ENCODE measurements at places on chromosomes 5 and 9.

DNA sequence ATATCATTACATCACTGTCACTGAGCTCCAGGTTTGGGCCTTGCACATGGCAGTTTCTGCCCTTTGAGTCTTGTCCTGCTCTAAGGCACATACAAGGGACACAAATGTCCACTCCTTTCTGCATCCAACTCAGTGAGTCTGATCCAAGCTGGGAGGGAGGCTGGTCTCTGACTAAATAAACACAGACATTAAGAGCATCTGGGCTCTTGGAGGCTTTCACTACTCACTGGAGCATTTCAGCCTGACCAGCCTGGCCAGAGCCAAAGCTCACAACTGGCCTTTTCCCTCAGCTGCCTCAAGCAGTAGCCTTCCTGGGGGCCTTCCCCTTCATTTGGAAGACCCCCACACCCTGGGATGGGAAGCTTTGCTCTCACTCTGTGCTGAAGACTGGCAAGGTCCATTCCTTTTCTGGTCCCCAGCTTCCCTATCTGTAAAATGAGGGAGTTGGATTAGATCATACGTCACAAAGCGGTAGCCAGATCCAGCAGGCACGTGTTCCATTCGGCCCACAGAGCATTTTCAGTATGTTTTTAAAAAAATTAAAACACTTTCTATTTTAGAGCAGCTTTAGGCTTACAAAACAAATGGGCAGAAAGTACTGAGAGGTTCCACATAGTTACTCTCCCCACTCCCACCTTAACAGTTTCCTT lies 58.6 kb upstream of the XPA start:
- DNase-seq = no peak

DNA sequence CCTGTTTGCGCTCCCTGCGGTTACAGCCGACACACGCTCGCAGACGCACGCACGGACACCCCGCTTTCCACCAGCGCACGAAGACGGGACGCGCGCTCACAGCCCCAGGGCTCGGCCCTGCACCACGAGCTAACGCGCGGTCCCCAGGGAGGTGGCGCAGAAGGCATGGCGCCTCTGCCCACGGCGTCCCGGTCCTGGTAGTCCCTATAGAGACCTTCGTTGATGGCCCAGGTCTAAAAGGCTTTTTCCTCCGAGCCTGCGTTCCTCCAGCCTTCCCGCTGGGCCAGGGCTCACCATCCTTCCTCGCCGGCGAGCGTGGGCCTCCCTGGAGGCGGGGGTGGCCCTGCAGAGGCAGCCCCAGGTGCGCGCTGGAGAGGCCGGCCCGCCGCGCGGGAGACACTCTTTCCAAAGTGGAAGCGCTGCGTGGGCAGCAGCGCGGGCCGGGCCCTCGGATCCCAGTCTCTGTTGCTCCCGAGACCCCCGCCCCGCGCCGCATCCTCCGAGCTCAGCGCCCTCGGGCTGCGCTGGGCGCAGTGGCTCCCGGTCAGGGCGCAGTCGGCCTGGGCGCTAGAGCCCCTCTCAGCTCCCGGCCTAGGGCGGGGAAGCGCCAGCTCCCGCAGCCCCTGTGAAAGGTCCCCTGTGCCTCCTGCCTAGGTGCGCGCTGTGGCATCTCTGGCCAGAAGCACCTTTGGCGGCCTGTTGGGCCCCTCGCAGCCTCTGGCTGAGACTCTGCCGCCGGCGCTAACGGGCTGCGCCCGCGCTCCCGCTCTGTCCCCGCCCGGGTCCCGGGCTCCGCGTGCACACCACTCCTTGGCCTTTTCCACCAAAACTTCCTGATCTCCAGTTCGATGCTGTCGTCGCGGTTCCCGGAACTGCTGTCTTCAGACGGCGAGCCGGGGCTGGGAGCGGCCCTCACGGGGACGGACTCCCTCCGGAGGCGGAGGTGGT lies 31.9 kb upstream of the FANCC start:
- DNase-seq = no peak

- no peak for DNase-seq
These were observed 19.9 kb downstream of the NOTCH1 start for GRCh38 chr9:136525841-136526499.

DNA sequence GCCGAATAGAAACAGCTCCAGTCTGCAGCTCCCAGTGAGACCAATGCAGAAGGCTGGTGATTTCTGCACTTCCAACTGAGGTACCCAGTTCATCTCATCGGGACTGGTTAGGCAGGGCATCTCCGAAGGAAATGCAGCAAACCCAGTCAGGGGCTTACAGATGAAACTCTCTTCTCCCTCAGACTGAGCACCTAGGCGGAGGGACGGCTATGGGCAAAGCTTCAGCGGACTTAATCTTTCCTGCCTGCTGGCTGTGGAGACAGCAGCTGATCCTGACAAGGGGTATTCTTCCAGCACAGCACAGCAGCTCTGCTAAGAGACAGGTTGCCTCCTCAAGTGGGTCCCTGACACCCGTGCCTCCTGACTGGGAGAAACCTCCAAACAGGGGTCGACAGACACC lies 330.9 kb downstream of the DNAH5 start:
- DNase-seq = no peak

DNA sequence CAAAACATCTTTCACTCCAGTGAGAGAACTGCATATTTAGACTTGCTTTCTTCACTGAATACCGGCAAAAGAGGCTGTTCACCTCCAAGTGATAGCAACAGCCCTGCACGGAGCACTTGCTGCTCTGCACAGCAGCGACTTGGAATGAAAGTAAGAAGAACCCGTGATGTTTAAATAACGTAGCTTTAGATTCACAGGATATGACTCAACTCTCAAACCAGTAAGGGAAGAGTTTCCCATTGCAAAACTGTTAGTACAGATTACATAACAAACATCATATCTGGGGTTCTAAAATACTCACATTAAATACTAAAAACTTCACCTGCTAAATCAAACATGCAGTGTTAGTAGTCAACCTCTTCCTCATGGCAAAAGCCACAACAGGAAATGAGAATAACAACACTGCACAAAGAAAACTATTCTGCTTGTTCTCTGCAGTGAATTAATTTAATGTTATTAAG lies 203.4 kb downstream of the MCTP1 start:
- DNase-seq = no peak

- no peak for DNase-seq
These were observed 507 bp downstream of the RICTOR start for GRCh38 chr5:39073767-39074016.

DNA sequence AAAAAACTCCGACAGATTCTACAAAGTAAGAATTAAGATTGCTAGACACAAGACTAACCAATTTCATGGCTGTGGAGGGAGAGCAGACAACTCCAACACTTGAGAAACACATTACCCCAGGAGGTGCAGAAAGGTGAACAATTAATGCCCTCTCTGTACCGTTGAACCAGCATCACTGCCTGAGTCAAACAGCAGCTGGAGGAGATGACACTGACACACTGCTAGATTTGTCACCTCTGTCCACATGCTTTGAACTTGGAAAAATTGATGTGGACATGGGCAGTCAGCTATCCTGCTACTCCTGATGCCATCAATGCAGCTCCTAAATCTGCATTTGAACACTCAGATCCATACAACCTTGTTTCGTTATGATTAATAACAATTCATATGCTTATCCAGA lies 51.7 kb downstream of the GPBP1 start:
- no peak for DNase-seq

- DNase-seq = no peak
These were observed 45.8 kb downstream of the TMEM167A start for GRCh38 chr5:83031381-83031780.

DNA sequence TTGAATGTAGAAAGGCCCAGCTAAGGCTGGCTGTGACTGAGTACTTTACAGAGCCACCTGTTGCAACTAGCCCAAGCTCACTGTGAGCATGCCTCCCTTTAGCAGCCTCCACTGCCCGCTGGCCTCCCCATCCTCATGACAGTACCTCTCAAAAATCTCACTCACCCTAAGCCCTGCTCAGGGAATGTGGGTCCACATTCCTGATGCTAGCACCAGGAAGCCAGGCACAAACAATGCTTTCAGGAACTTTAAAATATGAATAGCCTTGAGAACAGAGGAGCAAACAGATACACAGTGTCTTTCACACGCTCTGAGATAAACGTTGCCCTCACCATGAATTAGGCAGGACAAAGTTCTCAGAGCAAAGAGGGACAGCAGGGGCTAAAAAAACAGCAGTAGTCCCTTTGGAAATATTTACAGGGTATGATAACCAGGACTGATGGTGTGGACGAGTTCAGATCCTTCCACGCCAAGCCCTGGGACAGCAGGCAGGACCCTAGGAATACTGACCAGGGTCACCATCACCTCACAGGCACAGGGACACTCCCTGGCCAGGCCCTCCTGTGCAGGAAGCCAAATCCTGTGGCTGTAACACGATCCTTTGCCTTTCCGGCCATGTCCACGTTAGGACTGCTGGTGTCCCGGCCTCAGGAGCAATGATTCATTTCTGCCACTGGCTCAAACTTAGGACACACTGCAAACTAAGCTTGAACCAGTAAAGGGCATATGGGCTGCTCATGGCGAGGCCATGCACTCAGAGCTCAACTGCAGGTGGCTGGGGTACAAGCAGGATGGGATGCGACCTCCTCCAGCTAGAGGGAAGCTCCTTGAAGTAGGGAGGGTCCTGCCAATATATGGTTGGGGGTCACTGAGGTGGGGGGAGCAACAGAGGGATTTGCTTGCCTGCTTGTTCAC lies 9.6 kb downstream of the ACSL6 start:
- no peak for DNase-seq

- no peak for DNase-seq
These were observed 44.3 kb upstream of the BARHL1 start for GRCh38 chr9:132538071-132538470.

GRCh38 chr9:126859111-126859510 lies 1.3 kb upstream of the ZBTB34 start:
- DNase-seq = no peak

DNA sequence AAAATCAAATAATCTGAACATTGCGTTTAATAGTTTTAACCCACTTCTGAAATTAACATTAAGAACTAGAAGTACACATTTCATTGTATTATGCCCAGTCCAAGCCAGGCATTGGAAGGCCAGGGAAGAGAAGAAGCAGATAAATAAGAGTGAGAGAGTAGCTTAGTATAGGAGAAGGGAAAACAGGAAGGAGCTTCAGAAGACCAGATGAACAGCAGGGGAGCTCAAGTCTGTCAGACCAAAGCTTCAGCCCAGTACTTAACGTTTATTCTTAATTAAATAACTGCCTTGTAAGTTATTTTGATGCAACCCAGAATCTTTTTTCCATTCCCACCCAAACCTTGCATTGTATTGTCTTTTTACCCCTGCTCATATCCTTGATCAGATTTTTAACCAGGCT lies 11.5 kb upstream of the FAM120AOS start:
- peak; percentile 50 for DNase-seq

- no peak for DNase-seq
These were observed 71.2 kb upstream of the NR4A3 start for GRCh38 chr9:99750526-99750925.

DNA sequence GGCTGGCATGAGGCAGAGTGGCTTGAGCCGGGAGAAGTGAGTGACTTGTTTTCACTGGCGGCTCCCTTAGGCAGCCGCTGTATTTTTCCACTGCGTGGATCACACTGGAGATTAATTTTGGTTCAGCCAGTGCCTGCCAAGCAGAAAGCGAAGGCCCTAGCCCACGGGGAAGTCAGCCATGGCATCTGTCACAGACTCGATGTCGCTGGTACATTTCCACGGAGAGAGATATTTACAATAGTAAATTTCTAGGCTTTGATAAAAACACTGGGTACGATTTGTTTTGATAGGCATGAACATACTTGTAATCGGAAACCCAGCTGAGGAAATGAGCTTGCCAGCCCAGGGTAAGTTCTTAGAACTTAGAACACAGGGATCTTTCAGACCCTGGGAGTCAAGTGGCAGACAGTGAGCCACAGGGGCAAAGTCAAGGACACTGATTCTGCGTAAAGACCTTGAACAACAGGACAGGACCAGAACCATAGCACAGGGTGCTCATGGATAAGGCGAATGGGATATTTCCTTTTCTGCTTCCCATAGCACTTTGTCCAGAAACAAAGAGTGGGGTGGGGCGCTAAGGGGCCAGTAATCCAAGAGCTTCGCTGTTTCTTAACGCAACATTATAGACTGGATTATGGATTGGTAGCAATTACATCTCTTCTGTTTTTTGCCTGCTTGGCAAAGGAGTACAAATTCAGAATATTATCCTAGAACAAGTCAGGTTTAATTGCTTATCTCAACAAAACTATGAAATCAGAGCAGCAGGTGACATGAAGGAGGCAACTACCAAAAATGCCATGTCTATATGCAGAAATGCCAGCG lies 4.5 kb downstream of the DUSP1 start:
- DNase-seq = no peak

- DNase-seq = no peak
These were observed 220.2 kb upstream of the DMRT1 start for GRCh38 chr9:621201-621855.

DNA sequence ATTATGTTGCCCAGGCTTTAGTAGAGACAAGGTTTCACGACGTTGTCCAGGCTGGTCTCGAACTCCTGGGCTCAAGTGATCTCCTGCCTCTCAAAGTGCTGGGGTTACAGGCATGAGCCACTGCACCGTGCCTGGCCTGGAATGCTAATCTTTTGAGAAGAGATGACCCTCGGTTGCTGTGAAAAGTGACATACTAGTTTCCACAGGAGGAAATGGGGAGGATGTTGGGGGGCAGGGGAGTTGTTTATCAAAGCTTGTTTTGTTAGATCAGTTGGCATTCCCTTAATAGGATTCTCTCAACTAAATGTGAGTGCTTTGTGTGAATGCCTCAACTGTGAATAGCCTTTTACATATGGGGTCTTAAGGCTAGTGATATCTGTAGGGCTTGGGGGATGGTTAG lies 16.4 kb upstream of the MATR3 start:
- DNase-seq = no peak

DNA sequence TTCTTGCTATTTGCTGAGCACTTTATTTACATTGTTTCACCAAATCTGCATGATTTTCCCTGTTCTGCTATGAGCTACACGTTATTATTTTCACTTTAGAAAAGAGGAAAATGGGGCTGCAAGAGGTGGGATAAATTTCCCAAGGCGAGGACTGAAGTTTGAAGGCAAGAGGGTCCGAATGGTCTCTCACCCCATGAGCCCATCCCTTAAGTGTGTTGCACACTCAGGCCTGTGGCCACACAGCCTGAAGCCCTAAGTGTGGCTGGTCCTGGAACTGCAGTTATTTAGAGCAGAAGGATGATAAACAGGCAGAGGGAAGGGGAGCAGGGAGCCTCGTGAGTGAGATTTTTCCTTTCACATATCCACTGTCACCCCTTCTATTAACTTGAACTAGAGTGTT lies 7.8 kb downstream of the PDE8B start:
- DNase-seq = peak; percentile 3

DNA sequence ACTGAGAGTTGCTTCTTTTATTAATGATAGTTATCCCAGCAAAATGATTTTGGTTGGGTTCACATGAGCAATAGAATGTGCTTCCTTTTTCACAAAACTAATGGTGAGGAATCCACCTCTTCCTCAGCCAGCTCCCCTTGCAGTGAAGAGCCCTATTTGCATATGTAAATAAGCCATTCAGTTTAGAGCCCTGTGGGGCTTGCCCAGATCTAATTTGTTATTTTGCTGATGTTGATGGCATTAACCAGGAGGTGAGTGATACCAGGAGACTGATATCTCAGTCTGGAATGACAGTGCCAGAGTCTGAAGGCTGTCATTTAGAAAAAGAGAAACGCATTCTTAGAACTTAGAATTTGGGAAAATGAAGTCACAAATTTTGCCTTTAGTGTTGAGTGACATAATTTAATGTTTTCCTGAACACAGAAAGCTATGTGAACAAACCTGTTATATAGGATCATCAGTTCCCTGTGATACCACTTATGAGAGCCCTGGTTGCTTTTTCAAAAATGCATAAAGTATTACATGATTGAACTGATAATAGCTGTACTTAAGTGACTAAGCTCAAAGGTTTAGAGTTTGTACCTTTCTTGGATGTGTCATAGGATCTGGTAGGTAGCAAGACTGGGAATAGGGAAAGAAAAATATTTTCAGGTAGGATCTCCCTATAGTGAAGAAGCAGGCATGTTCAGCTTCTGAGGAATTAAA lies 271.6 kb downstream of the MAST4 start:
- no peak for DNase-seq

All from OCI-LY7 (cell line).